ENCODE measurements at places on chromosomes 6 and 20. TPM values are rescaled to one million over a fixed set of nuclear protein-coding genes. Genes with fewer than 3 reads are reported as not detected.
A peak's percentile ranks its signal among the peaks of the same experiment; 100 is the strongest.

DNA sequence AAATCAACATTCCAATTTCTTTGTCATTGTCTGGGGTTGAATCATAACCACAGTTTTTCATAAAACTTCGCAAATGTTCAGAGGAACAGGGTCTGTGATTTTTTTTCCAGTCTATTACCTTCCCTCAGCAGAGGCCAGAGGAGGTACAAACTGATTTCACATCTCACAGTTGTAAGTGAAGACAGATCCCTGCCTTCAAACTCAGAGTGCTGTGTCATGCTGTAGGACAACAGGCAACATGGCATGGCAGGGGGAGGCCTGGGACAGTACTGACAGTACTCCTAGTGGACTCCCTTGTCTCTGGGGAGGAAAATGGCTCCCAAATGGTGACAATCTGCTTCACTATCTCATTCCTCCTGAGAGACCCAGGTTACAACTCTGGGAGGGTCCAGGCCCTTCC is 308.6 kb downstream of the CDC5L start:
- H3K4me3 ChIP-seq = no peak overlapping the region
- no peak for DNase-seq
- no peak overlapping the region for H3K27ac ChIP-seq
- H3K27me3 ChIP-seq = no peaks in the 10 kb centered on the region

DNA sequence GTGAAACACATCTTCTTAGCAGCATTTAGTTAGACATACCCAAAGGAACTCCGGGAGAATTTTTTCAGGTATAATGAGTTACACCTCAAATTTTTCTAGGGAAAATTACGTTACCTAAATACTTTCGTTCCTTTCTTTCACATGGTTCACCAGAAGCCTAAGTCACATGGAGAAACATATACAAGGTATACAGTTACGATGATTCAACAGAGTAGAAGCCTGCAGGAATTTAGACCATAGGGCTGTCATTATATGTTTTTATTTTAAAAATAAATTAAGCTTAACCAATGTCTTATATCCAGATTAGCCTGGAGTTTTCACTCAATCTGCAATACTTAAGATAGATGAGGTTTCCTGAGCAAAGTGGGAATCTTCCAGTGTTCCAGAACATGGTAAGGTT is 549.5 kb upstream of the JARID2 start:
- DNase-seq = no peak
- H3K4me1 ChIP-seq = no peaks in the 10 kb centered on the region
- H3K27ac ChIP-seq = no peak overlapping the region
- no peaks in the 10 kb centered on the region for H3K36me3 ChIP-seq
- no peak overlapping the region for H3K4me3 ChIP-seq

NKX2-4 gene
- not detected for total RNA-seq

- peaks cover 52% of the 10 kb centered on the region for H3K36me3 ChIP-seq
- H3K4me3 ChIP-seq = no peak overlapping the region
- no peaks in the 10 kb centered on the region for H3K27me3 ChIP-seq
- no peak overlapping the region for H3K27ac ChIP-seq
- no peak for DNase-seq
- no peaks in the 10 kb centered on the region for H3K4me1 ChIP-seq
Observed at GRCh38 chr20:25280574-25281535, 33.0 kb downstream of the PYGB start.

DNA sequence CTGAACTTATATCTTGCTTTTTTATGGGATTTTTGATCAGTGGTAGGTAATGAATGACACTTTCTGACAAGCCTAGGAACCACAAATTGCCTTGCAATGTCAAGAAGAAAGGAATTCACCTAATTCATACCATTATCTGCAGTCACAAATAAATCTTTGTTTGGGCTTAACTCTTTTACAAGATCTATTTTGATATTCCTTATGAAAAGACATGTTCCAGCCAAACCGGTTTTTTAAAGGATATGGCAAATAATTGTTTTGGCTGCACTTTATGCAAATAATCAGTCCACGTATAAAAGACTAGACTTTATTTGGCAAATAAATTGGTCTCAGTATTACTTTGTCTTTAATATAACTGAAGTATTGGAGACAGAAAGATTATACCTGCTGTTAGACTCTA is 771.7 kb upstream of the ADGRB3 start:
- H3K36me3 ChIP-seq = no peaks in the 10 kb centered on the region
- H3K4me3 ChIP-seq = no peak overlapping the region
- H3K27ac ChIP-seq = no peak overlapping the region
- no peaks in the 10 kb centered on the region for H3K27me3 ChIP-seq

GRCh38 chr20:58603721-58604120 is 47.4 kb upstream of the STX16 start:
- no peaks in the 10 kb centered on the region for H3K27me3 ChIP-seq
- no peak for DNase-seq
- peak overlapping the region; percentile 16 for H3K27ac ChIP-seq
- no peaks in the 10 kb centered on the region for H3K4me1 ChIP-seq
- no peak overlapping the region for H3K4me3 ChIP-seq
- H3K36me3 ChIP-seq = no peaks in the 10 kb centered on the region

PRSS16 gene
- 17.9 TPM for total RNA-seq

DNA sequence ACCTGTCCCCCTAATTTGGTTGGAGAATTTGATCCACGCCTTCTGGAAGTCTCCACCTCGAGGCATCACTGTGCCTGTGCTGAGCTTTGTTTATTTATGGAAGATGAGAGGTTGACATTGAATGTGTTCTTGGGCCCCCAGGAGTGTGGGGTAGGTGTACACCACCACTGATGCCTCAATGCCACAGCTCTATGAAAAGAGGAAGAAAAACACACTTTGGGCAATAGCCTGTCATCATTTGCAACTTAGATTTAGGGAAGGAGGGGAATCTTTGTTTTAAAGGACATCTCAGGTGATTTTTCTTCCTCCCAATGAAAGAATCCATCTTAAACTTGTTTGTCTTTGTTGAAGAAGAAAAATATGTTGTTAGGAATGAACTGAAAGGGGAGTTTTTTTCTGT is 42.6 kb downstream of the TBC1D7 start:
- H3K36me3 ChIP-seq = peaks cover 69% of the 10 kb centered on the region
- H3K27ac ChIP-seq = no peak overlapping the region
- H3K4me3 ChIP-seq = no peak overlapping the region
- H3K27me3 ChIP-seq = no peaks in the 10 kb centered on the region
- H3K4me1 ChIP-seq = peaks cover 5% of the 10 kb centered on the region

ARHGAP18 gene
- total RNA-seq = 16.1 TPM

GRCh38 chr20:53809728-53810365 is 216.2 kb upstream of the ZNF217 start:
- no peak for DNase-seq
- no peak overlapping the region for H3K27ac ChIP-seq
- no peaks in the 10 kb centered on the region for H3K27me3 ChIP-seq
- no peaks in the 10 kb centered on the region for H3K4me1 ChIP-seq
- H3K36me3 ChIP-seq = no peaks in the 10 kb centered on the region

DNA sequence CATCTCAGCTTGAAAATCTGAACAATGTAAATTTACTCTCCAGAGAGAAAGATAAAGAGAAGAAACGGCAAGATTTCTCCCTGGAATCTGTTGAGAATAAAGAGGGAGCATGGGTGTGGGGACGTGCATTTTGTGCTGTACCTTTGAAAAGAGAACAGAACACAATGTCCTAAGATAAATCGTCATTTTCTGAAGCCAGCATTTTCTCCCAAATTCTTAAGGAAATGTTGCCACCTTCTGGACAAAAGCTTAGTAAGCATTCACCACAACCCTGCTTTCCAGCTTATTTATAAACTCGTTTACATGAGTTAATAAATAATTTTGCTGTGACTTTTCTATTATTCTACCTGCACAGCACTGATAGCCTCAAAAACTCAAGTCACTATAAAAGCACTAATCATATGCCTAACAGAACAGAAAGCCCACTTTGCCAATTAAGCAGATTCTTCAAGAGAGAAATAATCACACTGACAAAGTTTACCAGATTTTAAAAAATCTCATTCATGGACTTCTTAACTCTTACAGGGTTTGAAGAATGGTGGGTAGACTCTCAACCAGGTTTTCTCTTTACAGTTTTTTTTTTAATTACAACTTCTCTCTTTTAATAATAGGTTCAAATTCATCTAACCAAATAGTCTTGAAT is 155.8 kb downstream of the MBOAT1 start:
- no peaks in the 10 kb centered on the region for H3K27me3 ChIP-seq
- H3K4me3 ChIP-seq = no peak overlapping the region
- H3K36me3 ChIP-seq = no peaks in the 10 kb centered on the region
- no peak for DNase-seq
- no peaks in the 10 kb centered on the region for H3K4me1 ChIP-seq

DNA sequence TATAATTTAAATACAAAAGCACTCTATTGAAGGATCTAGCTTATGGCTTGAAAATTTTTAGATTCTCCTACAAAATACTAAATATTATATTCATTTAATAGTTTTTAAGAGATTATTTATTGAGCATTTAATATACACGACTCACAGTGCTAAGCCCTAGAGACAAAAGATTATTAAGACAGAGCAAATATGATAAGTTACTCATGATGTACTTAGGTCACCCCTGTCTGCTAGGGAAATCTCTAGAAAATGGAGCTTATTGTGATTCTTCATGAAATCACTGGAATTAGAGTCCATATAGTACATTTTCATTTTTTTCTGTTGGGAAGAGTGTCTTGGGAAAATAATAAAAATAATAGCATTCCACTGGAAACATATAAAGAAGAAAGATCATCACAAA is 37.8 kb downstream of the BEND6 start:
- H3K27ac ChIP-seq = no peak overlapping the region
- DNase-seq = no peak
- no peaks in the 10 kb centered on the region for H3K4me1 ChIP-seq
- no peak overlapping the region for H3K4me3 ChIP-seq
- no peaks in the 10 kb centered on the region for H3K27me3 ChIP-seq

- no peak overlapping the region for H3K27ac ChIP-seq
- H3K4me1 ChIP-seq = no peaks in the 10 kb centered on the region
- H3K36me3 ChIP-seq = peaks cover 67% of the 10 kb centered on the region
Observed at GRCh38 chr6:110217266-110217665, 37.0 kb downstream of the CDC40 start.

GRCh38 chr20:36599912-36600345 is 5.7 kb upstream of the RAB5IF start:
- no peak for DNase-seq
- H3K36me3 ChIP-seq = peaks cover 3% of the 10 kb centered on the region
- H3K27me3 ChIP-seq = no peaks in the 10 kb centered on the region
- peaks cover 3% of the 10 kb centered on the region for H3K4me1 ChIP-seq
- no peak overlapping the region for H3K4me3 ChIP-seq
- no peak overlapping the region for H3K27ac ChIP-seq

- DNase-seq = peak; percentile 95
- H3K36me3 ChIP-seq = no peaks in the 10 kb centered on the region
- no peaks in the 10 kb centered on the region for H3K27me3 ChIP-seq
- peak overlapping the region; percentile 83 for H3K27ac ChIP-seq
- H3K4me3 ChIP-seq = peak overlapping the region; percentile 97
Observed at GRCh38 chr20:58651946-58652605, 993 bp downstream of the STX16 start.

- no peak for DNase-seq
- no peak overlapping the region for H3K4me3 ChIP-seq
- H3K27me3 ChIP-seq = peaks cover 2% of the 10 kb centered on the region
- H3K36me3 ChIP-seq = no peaks in the 10 kb centered on the region
- H3K27ac ChIP-seq = no peak overlapping the region
Observed at GRCh38 chr6:8110117-8110721, 7.9 kb upstream of the EEF1E1 start.

GRCh38 chr6:166691199-166691598 is 64.1 kb upstream of the RPS6KA2 start:
- no peaks in the 10 kb centered on the region for H3K27me3 ChIP-seq
- H3K27ac ChIP-seq = no peak overlapping the region
- peaks cover 7% of the 10 kb centered on the region for H3K4me1 ChIP-seq
- DNase-seq = no peak
- H3K36me3 ChIP-seq = no peaks in the 10 kb centered on the region
- no peak overlapping the region for H3K4me3 ChIP-seq

- no peaks in the 10 kb centered on the region for H3K4me1 ChIP-seq
- peaks cover 6% of the 10 kb centered on the region for H3K36me3 ChIP-seq
- no peak overlapping the region for H3K4me3 ChIP-seq
- peak; percentile 79 for DNase-seq
Observed at GRCh38 chr6:136226027-136226673, 24.0 kb downstream of the MTFR2 start.

GRCh38 chr6:109124219-109124618 is 28.9 kb downstream of the CEP57L1 start:
- H3K27ac ChIP-seq = no peak overlapping the region
- DNase-seq = no peak

WFDC5 gene
- total RNA-seq = not detected

CRISP2 gene
- 0.34 TPM for total RNA-seq

- H3K36me3 ChIP-seq = no peaks in the 10 kb centered on the region
- no peak for DNase-seq
- no peak overlapping the region for H3K4me3 ChIP-seq
- H3K27ac ChIP-seq = no peak overlapping the region
Observed at GRCh38 chr6:80263585-80263984, 157.1 kb downstream of the BCKDHB start.

REM1 gene
- not detected for total RNA-seq

DNA sequence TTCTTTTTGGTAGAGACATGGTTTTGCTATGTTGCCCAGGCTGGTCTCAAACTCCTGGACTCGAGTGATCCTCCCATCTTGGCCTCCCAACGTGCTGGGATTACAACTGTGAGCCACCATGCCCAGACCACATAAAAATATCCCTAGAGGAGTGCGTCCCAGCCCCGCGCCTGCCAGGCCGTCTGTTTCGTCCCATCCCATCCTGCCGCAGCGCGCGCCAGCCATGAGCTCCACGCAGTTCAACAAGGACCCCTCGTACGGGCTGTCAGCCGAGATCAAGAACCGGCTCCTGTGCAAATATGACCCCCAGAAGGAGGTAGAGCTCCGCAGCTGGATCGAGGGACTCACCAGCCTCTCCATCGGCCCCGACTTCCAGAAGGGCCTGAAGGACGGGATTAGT is 16.6 kb upstream of the AMD1 start:
- no peak for DNase-seq
- no peaks in the 10 kb centered on the region for H3K36me3 ChIP-seq
- H3K27ac ChIP-seq = no peak overlapping the region
- H3K27me3 ChIP-seq = peaks cover 1% of the 10 kb centered on the region

- peaks cover 7% of the 10 kb centered on the region for H3K27me3 ChIP-seq
- H3K36me3 ChIP-seq = peaks cover 14% of the 10 kb centered on the region
- peak; percentile 84 for DNase-seq
- H3K4me3 ChIP-seq = peak overlapping the region; percentile 94
- peaks cover 6% of the 10 kb centered on the region for H3K4me1 ChIP-seq
Observed at GRCh38 chr6:105994591-105995390, 91.3 kb upstream of the PRDM1 start.

EYS gene
- total RNA-seq = 0.44 TPM

DNA sequence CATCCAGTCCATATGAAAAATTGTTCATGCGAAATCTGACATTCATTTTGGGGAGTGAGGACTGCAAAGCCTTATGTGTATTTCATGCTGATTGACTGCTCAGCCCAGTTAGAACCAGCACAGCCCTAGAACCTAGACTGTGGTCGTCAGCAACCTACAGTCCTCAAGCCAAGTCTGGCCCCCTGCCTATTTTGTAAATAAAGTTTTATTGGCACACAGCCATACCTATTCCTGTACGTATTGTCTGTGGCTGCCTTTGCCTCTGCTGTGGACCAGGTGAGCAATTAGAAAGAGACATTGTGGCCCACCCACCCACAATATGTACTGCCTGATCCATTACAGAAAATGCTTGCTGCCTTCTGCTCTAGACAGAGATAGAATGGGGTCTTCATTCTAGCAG is 391.0 kb downstream of the TAF4 start:
- no peaks in the 10 kb centered on the region for H3K36me3 ChIP-seq
- H3K4me1 ChIP-seq = no peaks in the 10 kb centered on the region
- H3K4me3 ChIP-seq = no peak overlapping the region

MDC1 gene
- 79.0 TPM for total RNA-seq

All from endodermal cell (in vitro differentiated cells).